ENCODE measurements at places on chromosomes 2 and 18. TPM values are rescaled to one million over a fixed set of nuclear protein-coding genes. Genes with fewer than 3 reads are reported as not detected.

Gene C2orf81
- total RNA-seq = 5.7 TPM

Gene NTSR2
- total RNA-seq = not detected

Gene GPR39
- total RNA-seq = not detected

Gene APOB
- 0.55 TPM for total RNA-seq

Gene FSHR
- not detected for total RNA-seq

Gene MREG
- total RNA-seq = 2.9 TPM

Gene LYG1
- 3.0 TPM for total RNA-seq

Gene NYAP2
- total RNA-seq = 0.14 TPM

All from uterus (tissue), 4 donors.